T-helper 2 cell (primary cell): ENCODE measurements at places on chromosomes 12 and 14.

DNA sequence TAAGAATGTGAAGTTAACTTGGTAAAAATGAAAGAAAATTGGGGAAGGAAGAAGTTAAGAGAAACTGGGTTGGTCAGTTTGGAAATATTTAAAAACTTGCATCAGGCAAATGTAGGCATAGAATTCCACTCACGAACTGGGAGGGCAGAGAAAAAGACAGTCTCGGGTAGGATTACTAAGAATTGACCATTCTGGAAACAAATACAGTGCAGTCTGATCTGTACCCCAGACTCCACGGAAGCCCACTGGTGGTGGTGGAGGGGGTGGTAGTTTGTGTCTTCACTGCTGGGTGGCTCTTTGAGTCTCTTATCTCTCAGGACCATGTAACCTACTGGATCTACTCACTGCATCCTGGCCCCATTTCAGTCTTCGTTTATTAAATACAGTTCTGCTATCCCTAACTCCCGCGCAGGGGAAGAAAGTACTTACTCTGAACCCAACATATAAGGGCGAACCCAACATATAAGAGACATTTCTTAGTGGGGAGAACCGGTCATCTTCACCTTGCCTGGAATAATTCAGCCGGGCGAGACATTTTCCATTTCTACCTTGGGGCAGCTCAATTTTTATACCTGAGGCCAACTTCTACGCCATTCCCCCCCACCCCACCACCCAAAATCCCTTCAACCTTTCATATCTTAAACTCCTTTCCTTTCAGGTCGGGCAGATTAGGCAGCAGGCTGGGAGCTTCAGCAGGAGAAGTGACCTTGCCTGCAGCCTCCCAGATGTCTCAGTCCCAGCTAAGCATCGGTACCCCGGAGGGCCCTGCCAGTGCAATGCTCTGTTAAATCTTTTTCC lies 1.7 kb downstream of the SLC2A3 start:
- DNase-seq = no peak

GRCh38 chr12:15205341-15206010 lies 15.7 kb downstream of the RERG start:
- no peak for DNase-seq

DNA sequence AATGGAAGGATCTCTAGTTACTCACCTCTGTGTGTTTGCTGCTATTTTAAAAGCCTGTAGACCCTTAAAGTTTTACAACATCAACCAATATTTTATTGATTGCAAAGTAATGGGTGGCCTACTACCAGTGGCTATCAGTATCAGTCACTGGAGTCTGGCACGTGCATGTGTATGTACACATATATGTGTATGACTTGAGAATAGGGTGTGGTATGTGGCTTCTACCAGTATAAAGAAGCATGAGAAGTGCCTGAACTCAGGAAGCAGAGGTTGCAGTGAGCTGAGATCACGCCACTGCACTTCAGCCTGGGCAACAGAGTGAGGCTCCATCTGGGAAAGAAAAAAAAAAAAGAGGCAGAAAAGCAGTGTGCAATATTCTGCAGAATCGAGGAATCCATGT lies 45.5 kb upstream of the GAS2L3 start:
- DNase-seq = no peak

- no peak for DNase-seq
These were observed 160.6 kb downstream of the MON2 start for GRCh38 chr12:62627181-62627580.

DNA sequence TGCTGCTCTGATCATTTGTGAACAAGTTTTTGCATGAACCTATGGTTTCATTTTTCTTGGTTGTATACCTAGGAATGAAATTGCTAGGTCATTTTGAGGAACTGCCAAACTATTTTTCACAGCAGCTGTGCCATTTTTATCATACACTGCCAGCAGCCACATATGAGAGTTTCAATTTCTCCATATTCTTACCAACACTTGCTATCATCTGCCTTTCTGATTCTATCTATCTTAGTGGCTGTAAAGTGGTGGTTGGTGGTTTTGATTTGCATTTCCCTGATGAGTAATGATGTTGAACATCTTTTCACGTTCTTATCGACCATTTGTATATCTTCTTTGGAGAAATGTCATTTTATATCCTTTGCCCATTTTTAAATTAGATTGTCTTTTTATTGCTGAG lies 146.1 kb downstream of the C12orf75 start:
- no peak for DNase-seq

DNA sequence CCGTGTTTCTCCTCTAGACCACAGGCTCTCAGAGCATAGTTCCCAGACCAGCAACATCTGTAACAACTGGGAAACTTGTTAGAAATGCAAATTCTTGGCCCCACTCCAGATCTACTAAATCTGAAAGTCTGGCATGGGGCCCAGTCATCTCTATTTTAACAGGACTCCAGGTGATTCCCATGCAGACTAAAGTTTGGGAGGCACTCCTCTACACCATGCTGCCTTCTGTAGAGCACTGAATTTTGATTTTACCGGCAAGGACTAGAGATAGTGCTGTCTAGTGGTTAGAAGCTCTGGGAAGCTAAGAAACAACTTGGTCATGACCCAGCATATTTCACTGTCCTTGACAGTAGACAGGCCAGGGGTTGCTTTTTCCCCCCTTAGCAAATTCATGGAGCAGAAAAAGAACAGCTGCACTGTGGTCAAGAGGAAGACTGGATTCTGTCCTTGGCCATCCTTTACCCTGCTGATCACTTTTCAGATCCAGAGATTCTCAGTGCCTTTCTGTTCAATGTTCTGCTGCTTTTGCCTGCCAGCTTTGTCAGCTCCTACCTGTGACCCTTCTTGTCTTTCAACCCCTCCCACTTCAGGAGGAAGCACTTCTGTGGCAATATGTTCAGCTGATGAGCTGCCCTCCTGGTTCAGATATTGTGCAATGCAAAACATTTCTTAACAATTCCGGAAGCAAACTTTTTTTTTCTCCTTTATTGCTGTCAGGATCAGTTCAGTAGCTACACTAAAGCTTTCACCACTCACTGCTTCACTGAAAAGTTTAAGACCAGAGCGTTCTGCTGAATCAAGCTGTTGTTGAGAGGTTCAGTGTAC lies 133.8 kb upstream of the NUDT4 start:
- no peak for DNase-seq

DNA sequence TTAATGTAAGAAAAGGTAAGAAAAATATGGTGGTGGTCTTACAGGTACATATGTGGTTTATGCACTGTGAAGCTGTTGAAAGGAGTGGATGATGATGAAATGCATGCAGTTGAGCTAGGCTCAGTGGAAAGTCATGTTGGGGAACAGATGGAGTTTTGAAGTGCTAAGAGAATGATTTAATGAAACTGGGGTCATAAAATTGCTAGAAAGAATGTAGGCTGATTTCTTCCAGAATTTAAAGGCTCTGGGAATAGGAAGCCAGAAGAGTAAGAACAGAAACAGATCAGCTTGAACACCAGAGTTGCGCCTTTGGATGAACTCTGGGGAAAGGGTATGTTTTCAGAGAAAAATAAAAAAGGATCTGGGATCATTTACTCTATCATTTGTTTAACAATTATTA lies 146.5 kb downstream of the MON2 start:
- no peak for DNase-seq

DNA sequence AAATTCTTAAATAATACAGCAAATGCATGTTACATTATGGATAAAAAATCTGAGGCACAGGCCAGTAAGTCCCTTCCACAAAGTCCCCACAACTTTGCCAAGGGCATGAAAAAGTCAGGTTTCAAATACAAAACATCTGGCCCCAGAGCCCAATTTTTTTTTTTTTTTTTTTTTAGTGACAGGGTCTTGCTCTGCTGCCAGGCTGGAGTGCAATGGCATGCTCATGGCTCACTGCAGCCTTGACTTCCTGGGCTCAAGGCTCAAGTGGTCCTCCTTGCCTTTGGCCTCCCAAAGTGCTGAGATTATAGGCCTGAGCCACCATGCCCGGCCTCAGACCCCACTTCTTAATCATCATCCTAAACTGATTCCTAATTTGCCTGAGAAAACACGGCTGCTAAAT lies 3.1 kb upstream of the TTC8 start:
- no peak for DNase-seq

- DNase-seq = no peak
These were observed 464.9 kb downstream of the PDZRN4 start for GRCh38 chr12:41652981-41653380.

- DNase-seq = no peak
These were observed 18.0 kb upstream of the ERBB3 start for GRCh38 chr12:56061982-56062381.

DNA sequence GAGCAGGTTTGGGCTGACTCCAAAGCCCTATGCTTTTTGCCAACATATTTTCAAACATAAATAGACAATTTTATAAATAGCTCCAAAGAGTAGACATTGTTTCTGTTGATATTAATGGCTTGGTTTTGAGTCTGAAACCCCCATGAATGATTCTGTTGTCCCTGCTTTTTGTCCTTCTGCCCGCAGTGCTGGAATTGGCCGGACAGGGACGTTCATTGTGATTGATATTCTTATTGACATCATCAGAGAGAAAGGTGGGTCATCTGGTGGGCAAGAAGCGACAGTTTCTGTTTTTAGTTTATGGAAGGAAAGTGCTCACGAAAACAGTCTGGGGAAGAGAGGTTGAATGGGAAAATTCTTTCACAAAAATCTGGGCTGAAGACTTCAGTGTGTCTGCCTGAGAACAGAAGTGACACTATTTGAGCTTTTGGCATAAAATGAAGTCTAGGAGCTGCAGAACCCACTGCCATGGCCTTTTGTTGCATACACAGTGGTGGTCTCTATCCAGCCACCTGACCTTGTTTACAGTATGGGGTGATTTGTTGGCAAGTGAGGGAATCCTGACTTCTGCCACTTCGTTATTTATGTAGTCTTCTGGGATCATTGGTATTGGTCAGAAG lies 69.6 kb downstream of the PTPN11 start:
- no peak for DNase-seq

- DNase-seq = no peak
These were observed 114.1 kb upstream of the EVL start for GRCh38 chr14:99951085-99951484.

- no peak for DNase-seq
These were observed 59.3 kb upstream of the BDKRB2 start for GRCh38 chr14:96145116-96145864.

- DNase-seq = no peak
These were observed 8.4 kb downstream of the OR6S1 start for GRCh38 chr14:20632831-20633691.

DNA sequence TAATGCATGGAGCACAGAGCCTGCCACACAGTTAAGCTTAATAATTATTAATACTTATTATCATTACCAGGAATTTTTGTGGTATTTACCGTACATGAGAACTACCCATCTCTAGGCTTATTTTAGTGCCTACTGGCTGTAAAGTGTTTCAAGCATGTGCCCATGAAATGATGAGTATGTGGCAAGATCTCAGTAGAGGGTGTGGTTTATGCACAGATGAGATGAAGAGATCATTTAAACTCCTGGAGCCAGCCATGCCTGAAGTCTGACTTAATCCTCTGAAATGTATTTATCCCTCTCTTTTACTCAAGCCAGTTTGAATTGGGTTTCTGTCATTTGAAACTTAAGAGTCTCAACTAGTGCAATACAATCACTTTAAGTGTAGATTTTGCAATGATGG lies 60.2 kb downstream of the DAO start:
- no peak for DNase-seq
